Activated CD8-positive, alpha-beta memory T cell treated with anti-CD3 and anti-CD28 coated beads, Interleukin-2, amount 10 ng/mL, durations not matched to agents 7 days and 5 days (primary cell): ENCODE measurements at places on chromosomes 5 and 9. TPM values are rescaled to one million over a fixed set of nuclear protein-coding genes. Genes with fewer than 3 reads are reported as not detected.

PCDH1 gene
- not detected for total RNA-seq

BNC2 gene
- not detected for total RNA-seq

QRFP gene
- total RNA-seq: not detected

CAVIN4 gene
- 0.29 TPM for total RNA-seq

UBAP2 gene
- 60.9 TPM for total RNA-seq

TMEM215 gene
- total RNA-seq: not detected

GFI1B gene
- not detected for total RNA-seq

PPIP5K2 gene
- 61.4 TPM for total RNA-seq

IQGAP2 gene
- total RNA-seq: 70.2 TPM

RNF183 gene
- not detected for total RNA-seq

EQTN gene
- total RNA-seq: not detected

SCAMP1 gene
- 15.1 TPM for total RNA-seq

PPP2R2B gene
- 17.0 TPM for total RNA-seq

ELOVL7 gene
- total RNA-seq: 0.44 TPM

C9orf153 gene
- total RNA-seq: 0.38 TPM

TAF11L11 gene
- not detected for total RNA-seq

SLC4A9 gene
- total RNA-seq: 0.35 TPM

SLC45A2 gene
- total RNA-seq: not detected

SEMA5A gene
- 0.02 TPM for total RNA-seq

FYB1 gene
- 270 TPM for total RNA-seq

DMRT3 gene
- total RNA-seq: not detected

RANBP17 gene
- not detected for total RNA-seq

RPS23 gene
- total RNA-seq: 1,768 TPM

GFPT2 gene
- total RNA-seq: 0.37 TPM

SLU7 gene
- 50.1 TPM for total RNA-seq

SEMA4D gene
- total RNA-seq: 525 TPM

INSYN2B gene
- not detected for total RNA-seq

SHOC1 gene
- not detected for total RNA-seq

ANKRD31 gene
- total RNA-seq: 0.26 TPM

C5orf58 gene
- total RNA-seq: not detected

CNTNAP3 gene
- not detected for total RNA-seq

RNF44 gene
- 96.5 TPM for total RNA-seq

CDH6 gene
- total RNA-seq: not detected

CCL27 gene
- not detected for total RNA-seq

GABRA6 gene
- total RNA-seq: not detected

CDO1 gene
- total RNA-seq: not detected

CDKN2B-AS1 gene
- 3.3 TPM for total RNA-seq

ZNF366 gene
- not detected for total RNA-seq

FBP1 gene
- total RNA-seq: 0.30 TPM

ANGPTL2 gene
- total RNA-seq: not detected

RHOBTB3 gene
- 0.55 TPM for total RNA-seq

SCGB3A2 gene
- not detected for total RNA-seq

FAM13B gene
- total RNA-seq: 38.8 TPM

IFNA13 gene
- total RNA-seq: not detected

CCDC112 gene
- 1.5 TPM for total RNA-seq

BTNL8 gene
- not detected for total RNA-seq

LHX6 gene
- total RNA-seq: not detected

LECT2 gene
- not detected for total RNA-seq

CCL21 gene
- total RNA-seq: not detected

WWC1 gene
- total RNA-seq: not detected

PDLIM4 gene
- total RNA-seq: 2.3 TPM

PDE8B gene
- total RNA-seq: not detected

ACTBL2 gene
- total RNA-seq: not detected

SMIM33 gene
- total RNA-seq: 0.07 TPM

ROR2 gene
- total RNA-seq: 3.2 TPM
